ENCODE measurements at places on chromosomes 4 and X.

GRCh38 chrX:15170927-15171326, 99.0 kb downstream of the ASB9 start:
- DNase-seq, result no peak

GRCh38 chrX:128816919-128817318, 706.4 kb downstream of the SMARCA1 start:
- DNase-seq, result no peak

DNA sequence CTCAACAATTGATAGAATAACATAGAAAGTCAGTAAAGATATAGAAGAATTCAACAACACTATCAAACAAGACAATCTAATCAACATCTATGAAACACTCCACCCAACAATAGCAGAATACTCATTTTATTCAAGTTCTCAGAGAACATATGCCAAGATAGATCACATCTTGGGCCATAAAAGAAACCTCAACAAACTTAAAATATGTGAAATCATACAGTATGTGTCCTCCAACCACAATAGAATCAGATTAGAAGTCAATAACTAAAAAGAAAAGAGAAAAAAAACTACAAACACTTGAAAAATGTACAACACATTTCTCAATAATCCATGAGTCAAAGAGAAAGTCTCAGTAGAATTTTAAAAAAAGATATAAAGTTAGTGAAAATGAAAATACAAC, 78.6 kb upstream of the LDB2 start:
- no peak for DNase-seq

DNA sequence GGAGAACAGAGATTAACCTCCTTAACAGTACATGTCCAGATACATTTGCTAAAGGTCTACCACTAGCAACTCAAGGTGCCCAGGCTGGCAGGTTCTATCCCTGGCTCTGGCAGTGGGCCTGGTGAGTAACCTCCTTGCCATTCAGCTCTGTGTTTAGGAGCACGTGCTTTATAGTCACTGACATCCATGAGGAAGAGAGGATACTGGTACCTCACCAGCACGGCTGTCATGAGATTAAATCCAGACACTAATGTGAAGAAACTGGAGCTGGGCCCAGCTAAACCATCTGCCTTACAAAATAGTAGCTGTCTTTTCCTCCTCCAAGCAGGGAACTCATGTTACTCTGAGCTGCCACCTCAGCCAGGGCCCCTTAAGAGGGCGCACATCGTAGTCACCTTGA, 45.3 kb downstream of the GPRASP3 start:
- no peak for DNase-seq

GRCh38 chr4:99861120-99861905, 32.9 kb downstream of the LAMTOR3 start:
- no peak for DNase-seq

DNA sequence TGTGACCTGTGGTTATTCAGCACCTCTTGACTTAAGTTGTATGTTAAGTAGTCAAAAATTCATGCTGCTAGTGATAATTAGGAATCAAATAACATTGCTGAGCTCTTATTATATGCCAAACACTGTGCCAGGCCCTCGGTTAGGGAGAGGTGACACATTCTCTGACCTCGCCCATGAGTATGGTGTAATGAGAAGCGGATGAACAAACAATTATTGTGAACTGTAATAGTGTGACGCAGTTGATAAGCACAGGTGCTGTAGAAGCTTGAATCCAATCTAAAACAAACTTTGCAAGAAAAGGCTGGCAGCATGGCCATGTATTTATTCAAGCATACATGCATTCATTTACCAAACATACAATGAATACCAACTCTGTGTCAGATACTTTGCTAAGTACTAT, 303.5 kb upstream of the HS3ST1 start:
- no peak for DNase-seq

DNA sequence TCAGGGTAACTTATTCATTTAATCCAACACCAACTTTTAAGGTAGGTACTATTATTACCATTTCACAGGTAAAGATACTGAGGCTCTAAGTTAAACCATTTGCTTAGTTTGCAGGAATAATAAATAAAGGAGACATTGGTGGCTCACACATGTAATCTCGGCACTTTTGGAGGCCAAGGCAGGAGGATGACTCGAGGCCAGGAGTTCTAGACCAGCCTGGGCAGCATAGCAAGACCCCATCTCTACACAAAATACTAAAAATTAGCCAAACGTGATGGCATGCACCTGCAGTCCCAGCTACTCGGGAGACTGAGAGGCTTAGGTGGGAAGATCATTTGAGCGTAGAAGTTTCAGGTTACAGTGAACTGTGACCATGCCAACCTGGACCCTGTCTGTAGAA, 37.7 kb downstream of the SULT1E1 start:
- DNase-seq, result no peak

DNA sequence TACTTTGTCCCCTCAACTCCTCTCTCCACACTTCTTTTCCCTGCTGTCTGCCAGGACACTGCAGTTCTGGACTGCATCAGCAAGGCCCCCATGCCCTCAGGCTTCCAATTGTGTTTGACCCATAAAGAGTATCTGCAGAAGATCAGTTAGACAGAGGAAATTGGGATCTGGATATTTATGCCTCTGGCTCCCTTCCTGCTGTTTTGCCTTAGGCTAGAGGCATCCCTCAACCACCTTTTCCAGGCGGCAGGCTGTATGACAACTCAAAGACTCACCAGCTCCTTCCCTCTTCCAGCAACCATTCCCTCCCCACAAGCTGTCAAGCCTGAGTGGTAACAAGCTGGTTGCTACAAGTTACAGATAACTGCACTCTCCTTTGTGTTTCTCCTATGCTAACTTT, 66.4 kb upstream of the NDP start:
- DNase-seq, result no peak

DNA sequence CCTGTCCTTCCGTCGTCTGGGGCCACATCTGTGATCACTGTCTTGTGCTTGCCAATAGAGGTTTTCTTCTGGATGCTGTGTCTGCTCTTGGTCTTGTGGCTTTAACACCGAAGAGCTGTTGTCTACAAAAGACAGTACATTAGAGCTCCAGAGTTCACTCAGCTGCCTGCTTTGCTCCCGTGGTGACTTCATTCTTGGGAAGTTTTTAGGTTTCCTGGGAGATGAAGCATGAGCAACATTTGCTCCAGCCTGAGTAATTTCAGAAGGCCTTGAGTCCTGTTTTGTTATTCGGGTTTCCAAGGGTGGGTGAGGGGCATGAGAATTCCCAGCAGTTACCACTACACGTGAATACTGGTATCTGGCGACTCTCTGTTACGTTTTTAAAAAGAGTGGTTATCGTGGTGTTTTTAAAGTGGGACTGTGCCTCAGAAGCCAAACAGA, 189.2 kb downstream of the SHROOM3 start:
- DNase-seq, result no peak

DNA sequence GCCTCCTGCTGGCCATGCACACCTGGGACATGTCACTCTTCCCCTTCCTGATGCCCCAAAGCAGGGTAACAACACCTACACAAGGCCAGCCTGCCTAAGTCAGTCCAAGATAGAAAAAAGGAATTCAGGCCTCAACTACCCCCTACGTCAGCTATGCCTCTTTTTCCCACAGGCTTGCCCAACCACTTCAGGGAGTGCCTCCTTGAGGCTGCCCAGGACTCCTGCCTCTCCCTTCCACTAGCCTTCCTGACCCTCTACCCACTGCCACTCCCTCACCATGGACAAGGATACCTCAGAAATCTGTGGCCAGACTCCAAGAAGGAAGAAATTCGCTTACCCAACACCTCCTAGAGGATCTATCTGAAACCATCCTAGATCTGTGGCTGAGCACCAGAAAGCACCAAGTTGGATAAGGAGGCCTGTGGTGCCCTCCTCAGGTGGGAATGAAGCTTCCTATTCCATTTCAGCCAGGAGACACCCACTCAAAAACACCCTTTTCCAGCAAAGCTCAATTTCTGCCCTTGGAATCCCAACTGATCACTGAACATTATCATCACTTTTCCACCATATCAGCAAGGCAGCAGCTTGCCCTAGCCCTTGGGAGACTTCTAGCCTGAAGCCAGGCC, 1.8 kb downstream of the KDM5C start:
- no peak for DNase-seq

- no peak for DNase-seq
Measured at GRCh38 chr4:150207871-150208270, 129.6 kb downstream of the DCLK2 start.

- no peak for DNase-seq
Measured at GRCh38 chrX:12463052-12463451, 324.8 kb downstream of the FRMPD4 start.

DNA sequence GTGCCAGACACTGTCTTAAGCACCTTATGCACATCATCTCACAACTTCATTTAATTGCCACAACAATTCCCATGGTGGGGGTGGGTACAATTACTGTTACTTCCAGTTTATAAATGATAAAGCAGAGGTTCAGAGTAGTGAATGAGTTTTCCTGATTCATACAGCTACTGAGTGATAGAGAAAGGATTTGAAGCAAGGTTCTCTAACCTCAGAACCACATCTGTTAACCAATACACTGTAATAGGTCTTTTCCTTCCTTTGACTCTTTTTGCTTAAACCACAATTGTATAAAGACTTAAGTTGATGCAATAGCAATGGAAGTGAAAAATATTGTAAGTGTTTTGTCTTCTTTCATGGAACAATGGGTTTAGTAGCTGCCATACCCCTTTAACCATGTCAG, 43.5 kb upstream of the PAK3 start:
- DNase-seq, result no peak

- no peak for DNase-seq
Measured at GRCh38 chr4:177385576-177386277, 56.5 kb downstream of the AGA start.

GRCh38 chr4:2459589-2460349, 9.1 kb upstream of the RNF4 start:
- DNase-seq, result no peak

DNA sequence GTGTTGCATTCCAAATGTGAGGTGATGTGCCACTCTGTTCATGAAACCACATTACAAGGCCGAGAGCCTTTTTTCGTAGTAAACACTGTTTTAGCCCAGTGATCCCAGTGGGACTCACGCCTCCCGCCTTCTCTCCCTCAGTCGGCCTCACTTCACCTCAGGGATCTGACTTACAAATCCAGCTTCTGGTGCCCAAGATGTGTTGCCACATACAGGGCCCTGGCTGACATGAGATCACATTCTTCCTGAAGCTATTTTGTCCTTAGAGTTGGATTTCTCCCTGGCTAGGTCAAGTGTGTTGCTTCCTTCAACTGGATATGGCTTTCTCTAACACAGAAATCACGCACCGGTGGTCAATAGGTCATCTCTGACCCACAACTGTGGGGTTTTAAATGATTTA, 354.7 kb downstream of the FBXW7 start:
- DNase-seq, result no peak

GRCh38 chr4:7711307-7711963, 228.2 kb downstream of the AFAP1 start:
- DNase-seq, result no peak

DNA sequence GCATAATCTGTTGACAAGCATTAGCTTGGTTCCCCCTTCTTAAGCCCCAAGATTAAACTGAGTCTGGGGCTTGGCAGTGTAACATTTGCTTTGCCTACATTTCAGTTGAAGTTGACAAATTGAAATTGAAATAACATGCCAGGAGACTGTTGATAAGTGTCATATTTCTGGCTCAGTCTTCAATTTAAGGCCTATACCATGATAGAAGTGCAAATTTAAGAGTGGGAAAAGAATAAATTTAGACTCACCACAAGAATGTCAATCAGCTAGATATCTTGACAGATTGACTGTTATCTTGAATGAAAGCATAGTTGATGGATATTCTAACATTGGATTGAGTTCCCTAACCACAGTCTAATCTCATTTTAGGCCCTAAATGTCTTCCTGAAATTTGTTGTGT, 117.6 kb downstream of the MAGEB17 start:
- no peak for DNase-seq

GRCh38 chrX:153381684-153382532, 19.2 kb downstream of the PNMA6E start:
- DNase-seq, result no peak

DNA sequence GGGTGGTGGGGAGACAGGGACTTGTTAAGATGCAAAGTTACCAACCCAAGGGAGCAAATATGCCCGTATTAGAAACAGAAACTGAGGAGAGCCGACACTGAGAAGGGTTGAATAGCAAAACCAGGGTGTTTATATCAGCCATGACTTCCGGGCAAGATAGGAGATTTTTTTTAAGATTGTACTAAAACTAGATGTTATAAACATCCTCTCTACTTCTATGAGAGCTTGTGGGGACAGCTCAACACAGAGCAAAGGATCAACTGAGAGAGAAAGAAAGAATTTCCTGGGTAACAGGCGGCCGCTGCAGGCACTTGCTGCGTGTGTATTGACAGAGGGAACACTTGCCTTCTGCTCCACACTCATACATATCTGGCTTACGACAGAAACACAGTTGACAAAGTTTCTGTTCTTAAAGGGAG, 49.1 kb upstream of the FBXW7 start:
- DNase-seq, result no peak

DNA sequence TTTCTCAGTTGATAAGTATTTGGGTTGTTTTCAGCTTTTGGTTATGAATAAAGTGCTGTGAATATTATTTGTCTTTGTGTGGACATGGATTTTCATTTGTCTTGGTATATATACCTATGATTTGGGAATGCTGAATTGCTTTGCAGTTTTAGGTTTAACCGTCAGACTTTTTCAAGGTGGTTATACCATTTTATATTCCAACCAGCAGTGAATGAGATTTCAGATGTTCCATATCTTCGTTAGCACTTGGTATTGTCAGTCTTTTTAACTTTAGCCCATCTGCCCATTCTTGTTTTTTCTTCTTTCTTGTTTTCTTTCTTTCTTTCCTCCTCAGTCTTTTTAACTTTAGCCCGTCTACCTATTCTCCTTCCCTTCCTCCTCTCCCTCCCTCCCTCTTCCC, 106.0 kb downstream of the KDM6A start:
- DNase-seq, result no peak

DNA sequence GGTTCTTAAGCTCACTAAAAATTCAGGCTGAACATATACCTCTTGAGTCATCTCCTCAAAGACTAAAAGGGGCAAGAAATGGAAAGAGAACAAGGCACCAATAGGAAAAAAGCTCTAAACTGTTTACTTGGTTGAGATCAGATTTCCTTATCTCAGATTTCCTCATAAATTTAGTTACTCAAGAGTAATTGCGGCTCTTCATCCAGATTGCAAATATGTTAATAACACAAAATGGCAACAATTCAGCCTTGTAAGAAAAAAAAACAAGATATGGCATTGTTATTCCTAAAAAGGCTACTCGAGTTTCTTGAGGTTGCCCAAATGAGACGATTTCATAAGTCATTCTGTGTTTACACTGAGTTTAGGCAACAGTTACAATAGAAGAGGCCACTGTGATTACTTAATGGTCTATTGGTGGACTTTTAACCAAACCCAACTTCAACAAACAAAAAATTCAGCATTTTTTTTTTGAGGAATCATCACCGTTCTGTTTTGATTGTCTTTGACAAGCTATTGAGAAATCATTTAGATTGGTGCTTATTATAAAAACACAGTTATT, 97.9 kb upstream of the PDHA1 start:
- no peak for DNase-seq

GRCh38 chrX:9626379-9626778, 139.3 kb downstream of the GPR143 start:
- DNase-seq, result no peak

DNA sequence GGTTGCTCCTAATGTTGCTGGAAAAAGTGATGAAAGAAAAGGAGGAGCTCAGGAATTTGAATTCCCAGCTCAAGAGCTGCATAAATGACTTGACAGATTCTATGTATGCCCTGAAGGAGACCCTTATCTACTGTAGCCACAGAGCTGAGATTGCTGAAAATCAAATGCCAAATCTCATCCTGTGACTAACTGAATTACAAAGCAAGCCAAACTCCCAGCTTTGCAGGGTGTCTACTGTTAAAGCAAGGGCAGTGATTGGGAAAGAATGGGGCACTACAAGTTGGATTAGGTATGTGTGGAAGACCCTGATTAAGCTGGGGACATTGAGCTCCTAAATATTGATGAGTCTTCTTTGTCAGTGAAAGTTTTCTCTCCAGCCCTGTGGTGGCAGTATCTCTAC, 20.8 kb upstream of the SMIM9 start:
- no peak for DNase-seq
